Pons (tissue), 1 donor: ENCODE measurements at places on chromosomes 11 and 22.
A peak's percentile ranks its signal among the peaks of the same experiment; 100 is the strongest.

DNA sequence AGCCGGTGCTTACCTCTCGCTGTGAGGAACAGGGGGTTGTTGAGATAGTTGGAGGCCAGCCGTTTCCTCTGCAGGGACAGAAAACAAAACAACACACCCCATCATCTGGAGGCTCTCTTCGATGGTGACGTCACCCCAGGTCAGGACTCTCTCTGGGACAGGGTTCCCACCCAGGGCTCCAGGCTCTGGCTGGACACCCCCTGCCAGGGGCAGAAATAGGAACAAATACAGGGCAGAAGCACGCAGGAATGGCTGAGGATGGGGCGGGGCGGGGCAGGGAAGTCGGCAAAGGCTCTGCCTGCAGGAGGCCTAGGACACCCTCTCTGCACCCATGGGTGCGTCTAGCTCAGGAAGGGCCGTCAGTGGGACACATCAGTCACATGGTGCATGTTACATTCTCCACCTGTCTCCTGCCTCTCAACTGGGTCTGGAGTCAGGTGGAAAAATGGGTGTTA lies 118.5 kb downstream of the PHF21B start:
- no peak for DNase-seq

DNA sequence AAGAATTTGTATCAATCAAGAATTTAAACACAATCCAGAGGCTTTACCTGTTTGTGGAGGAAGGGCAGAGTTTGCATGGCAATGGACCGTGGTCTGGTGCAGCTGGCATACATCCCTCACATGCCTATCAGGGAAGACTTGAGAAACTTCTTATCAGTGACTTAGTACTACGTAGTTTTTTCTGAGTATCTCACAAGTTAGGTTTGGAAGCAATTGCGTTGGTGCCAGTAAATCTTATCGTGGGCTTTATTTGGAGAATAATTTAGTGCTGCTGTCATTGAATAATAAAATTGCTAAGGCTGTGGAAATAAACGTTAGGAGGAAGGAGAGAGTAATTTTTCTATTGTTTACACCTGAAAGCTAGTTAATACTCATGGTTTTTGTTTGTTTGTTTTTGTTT lies 72.3 kb downstream of the PRMT3 start:
- DNase-seq, result no peak

GRCh38 chr11:104668797-104669463 lies 229.3 kb downstream of the CASP12 start:
- DNase-seq, result no peak

- DNase-seq, result no peak
These were observed 9.5 kb upstream of the ADA2 start for GRCh38 chr22:17228725-17229126.

DNA sequence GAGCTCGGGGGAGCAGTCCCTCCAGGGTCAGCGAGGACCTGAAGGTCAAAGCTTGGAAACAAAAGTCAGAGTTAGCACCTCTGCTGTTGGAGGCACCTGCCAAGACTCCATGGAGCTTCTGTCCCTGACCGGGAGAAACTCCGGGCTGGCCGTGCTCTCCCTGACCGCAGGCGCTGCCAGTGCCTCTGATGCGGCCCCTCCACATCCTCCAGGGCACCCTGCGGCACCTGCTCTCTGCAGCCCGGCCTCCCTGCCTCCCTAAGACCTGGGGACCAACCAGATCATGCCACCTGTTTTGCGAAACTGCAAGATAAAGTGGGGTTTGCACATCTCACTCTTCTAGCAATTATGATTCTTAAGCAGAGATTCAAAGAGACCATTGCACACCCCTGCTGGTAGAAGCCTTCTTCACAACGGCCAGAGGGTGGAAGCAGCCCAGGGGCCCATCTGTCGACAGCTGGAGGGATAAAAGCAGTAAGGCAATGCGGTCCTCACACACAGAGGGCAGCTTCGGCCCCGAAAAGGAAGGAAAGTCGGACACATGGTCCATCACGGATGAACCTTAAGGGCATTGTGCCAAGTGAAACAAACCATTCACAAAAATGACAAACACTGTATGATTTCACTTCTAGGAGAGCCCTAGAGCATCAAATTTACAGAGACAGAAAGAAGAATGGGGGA lies 477.1 kb downstream of the BRD1 start:
- no peak for DNase-seq

- DNase-seq, result no peak
These were observed 1.6 kb upstream of the GSTP1 start for GRCh38 chr11:67582011-67582410.

DNA sequence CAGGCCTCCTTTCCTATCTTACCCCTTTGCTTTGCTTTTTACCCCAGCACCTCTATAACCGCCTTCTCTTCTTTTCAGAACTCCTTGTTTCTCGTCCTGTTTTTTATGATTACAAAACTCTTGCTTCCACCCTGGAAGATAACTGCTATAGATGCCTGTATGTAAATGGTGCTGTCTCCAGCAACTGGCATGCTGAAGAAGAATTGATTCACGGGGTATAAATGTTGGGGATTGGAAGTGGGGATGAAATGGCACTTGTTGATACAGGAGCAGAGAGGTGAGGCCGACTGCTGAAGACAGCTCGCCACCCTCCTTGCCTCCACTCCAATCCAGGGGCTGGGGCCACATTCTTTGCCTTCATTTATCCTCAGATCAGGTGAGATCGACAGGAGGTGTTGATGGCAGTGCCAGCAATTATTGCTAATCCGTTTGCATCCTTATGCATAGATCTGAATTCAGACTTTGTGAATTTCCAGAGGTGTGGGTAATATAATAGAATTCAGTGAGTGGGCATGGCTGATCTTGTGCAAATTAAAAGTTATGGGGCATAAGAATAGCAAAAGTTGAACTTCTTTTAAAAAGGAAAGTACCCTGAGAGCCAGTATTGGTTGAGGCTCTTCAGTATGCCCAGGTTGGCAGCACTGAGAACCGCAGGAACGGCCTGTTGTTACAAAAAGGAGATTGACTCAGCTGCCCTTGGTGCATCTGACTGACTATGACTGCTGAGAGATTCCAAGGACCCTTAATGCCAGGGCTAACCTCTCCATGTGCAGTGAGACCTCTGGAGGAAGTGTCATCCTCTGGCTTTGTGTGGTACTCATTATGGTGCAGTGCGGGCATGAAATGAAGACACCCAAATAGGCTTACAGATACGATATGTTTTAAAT lies 5.3 kb downstream of the NEAT1 start:
- DNase-seq, result peak; percentile 80

DNA sequence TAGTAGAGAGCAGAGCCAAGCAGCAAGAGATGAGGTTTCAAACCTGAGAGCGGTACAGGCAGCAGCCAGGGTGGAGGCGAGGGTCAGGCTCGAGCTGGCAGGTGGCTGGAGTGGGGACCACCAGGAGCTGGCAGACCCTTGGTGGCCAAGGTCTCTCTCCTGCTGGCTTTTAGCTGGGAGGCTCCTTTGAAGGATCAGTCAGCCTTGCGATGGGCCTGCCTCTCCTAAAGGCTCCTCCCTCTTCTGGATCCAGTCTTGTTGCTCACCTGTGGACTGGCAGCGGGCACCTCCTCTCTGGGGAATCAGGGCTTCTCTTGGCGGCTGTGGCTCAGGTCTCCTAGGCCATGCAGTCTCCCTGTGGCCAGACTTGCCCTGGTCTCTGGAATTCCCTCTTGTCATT lies 24.8 kb downstream of the TPST2 start:
- no peak for DNase-seq

GRCh38 chr22:26689513-26690301 lies 32.3 kb downstream of the MIAT start:
- no peak for DNase-seq

- no peak for DNase-seq
These were observed 556.3 kb upstream of the ANO3 start for GRCh38 chr11:25775603-25776002.

DNA sequence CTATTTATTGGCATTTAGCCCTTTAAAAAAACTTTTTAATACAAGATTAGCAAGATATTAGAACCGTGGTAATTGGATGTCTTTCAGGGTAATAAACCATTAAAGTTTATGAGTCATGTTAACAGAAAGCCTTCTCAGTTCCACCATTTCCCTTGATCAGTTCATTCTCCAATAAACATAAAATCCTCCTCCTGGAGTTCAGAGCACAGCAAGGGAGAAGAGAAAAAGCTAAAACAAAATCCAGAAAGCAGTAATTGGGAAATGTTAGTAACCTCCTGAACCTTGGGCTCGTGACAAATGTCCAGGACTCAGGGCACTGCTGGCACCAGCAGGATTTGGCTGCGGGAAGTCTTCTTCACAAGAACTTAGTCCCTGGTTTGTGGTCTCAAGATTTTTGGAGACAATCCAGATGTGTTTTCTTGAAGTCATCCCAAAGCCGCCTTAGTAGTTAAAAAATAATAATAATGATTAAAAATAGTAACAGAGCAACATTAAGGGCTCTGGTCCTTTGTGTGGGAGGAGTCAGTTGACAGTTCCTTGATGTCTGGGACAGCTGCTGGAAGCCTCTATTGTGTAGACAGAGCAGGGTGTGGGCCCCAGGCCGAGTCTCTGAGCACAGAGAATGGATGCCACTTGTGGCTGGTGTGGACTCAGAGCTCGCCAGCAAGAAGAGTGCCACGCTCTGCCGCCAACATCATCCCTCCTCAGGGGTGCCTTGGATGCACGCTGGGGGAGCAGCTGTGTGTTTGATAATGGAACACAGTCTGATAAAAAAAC lies 43.4 kb upstream of the PITPNB start:
- peak; percentile 33 for DNase-seq

- no peak for DNase-seq
These were observed 4.7 kb downstream of the SHANK2 start for GRCh38 chr11:71247551-71248250.

DNA sequence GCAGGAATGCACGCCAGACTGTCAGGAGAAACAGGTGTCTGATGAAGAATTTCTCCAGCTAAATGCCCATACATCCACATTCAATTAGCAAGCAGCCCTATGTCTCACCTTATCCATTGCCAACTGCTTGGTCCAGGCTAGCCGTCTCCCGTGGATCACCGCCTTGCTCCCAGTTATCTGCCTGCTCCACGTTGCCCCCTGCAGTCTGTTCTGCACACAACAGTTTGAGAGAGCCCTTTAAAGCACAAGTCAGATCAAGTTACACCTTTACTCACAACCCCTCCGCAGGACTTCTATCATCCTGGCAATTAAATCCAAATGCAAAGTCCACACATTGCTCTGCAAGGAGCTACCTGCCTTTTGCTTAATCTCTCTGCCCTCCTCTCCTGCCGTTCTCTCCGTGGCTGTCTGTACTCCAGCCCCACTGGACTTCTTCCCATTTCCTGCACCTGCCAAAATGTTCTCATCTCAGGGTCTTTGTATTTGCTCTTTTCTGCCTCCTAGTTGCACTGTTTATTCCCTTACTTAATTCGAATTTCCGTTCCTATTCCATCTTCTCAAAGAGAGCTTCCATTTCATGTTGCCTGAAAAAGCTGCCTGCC lies 185.3 kb upstream of the LARGE1 start:
- peak; percentile 61 for DNase-seq

DNA sequence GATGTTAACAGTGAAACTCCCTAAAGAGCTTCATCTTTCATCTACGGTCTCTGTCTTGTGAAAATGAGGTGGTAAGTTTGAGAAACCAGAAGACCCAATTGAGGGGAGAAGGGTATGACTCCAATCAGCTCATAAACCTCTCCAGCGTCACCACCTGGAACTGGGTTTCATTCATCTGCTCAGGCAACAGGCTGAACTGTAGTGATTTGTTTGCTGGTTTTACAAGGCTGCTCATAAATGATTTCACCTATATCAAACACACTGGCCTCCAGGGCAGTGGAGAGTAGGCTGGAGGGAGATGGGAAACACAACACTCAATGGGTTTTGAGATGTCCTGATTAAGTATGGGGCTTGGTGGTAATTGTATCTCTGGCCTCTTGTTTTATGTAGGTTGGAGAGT lies 79.0 kb downstream of the EFCAB6 start:
- DNase-seq, result no peak

GRCh38 chr11:96275801-96276594 lies 67.0 kb downstream of the MAML2 start:
- DNase-seq, result no peak

GRCh38 chr11:76184551-76184993 lies 21.7 kb downstream of the WNT11 start:
- DNase-seq, result no peak

GRCh38 chr11:75347781-75348566 lies 3.5 kb downstream of the ARRB1 start:
- no peak for DNase-seq
